Effector memory CD4-positive, alpha-beta T cell (primary cell): ENCODE measurements at places on chromosomes 4 and X.

- no peak for DNase-seq
Measured at GRCh38 chrX:103607364-103608305, at the start of gene TCEAL3. TSS of gene TCEAL3 (plus strand) at chrX:103607963. CDS start at chrX:103609065, 1,102 bp downstream.

DNA sequence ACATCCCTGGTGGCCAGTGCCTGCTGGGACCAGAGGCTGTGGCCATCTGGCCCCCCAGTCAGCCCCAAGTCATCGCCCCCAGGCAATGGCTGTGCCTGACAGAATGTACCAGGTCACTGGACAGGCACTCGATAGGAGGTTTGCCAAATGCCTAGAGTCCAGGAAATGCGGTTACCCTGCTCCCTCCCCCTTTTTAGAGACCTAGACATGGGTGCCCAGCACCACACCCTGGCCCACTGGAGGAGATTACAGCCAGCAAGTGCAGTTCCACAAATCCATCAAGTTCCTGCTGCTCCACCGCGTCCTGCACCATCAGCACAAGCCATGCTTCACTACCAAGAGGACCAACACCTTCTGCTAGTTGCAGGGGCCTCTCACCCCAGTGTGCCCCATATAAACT lies 16.2 kb upstream of the ZFX start:
- no peak for DNase-seq

- no peak for DNase-seq
Measured at GRCh38 chr4:126784966-126785580, 847.7 kb upstream of the INTU start.

DNA sequence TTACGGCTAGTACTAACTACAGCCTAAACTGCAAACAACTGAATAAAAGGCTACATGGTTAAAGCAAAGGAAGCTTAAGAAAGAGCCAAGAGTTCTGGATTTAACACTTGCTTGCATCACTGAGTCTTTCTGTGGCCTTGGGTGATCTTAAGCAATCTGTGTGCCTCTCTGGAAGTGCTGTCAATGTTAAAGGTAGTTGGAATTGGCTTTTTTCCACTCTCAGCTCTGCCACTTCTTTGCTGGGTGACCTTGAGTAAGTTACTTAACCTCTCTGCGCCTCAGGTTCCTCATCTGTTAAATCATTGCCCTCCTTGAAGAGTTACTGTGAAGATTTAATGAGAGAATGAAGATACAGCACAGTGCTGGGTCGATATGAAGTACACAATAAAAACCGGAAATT lies 15.7 kb downstream of the SLC2A9 start:
- DNase-seq, result no peak

DNA sequence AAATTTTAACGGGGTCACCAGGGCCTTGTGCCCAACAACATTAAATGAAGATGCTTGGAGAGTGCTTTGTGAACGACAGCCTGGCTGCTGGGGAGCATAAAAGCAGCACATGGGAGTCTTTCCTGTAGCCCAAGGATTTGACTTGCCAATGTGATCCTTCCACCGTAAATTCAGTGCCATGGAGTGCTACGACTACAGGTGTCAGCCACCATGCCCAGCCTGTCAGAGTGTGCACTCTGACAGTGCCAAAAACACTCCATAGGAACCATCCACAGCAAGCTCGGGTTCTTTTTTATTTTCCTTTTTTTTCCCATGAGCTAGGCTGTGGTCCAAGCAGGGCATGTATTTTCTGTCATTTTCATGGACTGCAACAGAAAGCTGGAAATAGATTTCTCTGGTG lies 156.9 kb downstream of the NLGN4X start:
- DNase-seq, result no peak

GRCh38 chr4:44872246-44872645 lies 145.9 kb upstream of the GNPDA2 start:
- no peak for DNase-seq

DNA sequence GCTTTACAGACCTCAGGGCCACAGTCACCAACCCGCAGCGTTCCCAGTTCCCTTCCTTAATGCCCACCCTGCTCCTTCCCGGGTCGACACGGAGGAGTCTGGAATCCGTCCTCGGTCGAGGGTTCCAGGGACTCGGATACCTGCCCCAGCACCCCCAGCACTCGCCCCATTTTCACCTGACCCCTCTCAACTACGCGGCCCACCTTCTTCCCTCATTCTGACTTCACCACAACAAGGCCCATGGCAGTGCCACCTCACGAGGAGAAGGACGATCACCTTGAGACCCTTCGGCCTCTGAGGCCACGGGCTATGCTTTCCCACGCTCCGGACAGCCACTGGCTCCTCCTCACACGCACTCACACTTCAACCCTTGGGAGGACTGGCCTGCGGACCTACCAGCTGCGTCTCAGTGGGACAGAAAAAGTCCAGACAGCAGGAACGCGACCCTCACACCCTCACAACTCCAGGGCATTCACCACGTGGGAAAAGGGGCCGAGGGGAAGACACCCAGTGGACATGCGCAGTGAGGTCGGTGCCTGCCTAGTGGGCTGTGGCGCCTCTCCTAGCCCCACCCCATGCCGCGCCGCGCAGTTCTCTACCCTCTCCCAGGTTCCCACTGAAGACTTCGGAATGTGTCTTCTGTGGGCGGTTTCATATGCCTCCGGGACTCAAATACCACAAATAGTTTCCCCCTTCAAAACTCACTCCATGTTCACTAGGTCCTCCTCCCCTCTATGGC lies at the start of gene XAGE3:
XAGE3 (minus strand) TSS at position 474 of the 739 bp plus-strand sequence. CDS start 950 bp downstream, outside the sequence.
- no peak for DNase-seq

DNA sequence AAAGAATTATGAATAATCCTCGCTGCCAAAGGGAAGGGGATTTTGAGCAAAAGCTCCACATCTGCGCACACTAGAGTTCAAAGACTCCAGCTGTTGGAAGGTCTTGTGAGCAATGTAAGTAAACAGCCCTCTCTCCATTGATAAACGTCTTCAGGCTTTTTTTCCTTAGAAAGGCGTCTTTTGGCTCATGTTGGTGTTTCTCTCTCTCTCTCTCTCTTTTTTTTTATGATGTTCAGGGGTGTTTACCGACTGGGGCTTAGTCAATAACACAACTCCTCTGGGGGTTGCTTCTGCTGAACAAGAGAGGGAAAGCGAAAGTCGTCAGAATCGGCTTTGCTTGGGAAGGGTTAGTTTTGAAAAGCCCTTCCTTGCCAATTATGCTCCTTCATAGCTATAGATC lies 53.2 kb upstream of the C1QTNF7 start:
- DNase-seq, result no peak

DNA sequence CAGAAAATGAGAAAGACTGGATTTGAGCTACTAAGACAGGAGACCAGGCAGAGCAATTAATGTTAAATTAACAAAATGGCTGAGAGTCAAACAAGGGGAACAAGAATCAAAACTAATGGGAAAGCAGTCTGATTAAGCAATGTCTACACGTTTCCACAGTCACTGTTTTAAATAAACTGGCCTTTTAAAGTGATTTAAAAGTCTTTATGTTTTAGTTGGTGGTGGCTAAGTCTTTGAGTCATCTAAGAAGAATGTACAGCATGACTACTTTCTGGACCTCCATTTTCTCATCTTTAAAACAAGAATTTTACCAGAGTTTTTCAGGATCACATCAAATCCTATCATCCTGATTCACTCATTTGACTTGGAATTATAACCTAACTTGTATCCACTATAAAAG lies 233.8 kb downstream of the ENOX2 start:
- DNase-seq, result no peak

DNA sequence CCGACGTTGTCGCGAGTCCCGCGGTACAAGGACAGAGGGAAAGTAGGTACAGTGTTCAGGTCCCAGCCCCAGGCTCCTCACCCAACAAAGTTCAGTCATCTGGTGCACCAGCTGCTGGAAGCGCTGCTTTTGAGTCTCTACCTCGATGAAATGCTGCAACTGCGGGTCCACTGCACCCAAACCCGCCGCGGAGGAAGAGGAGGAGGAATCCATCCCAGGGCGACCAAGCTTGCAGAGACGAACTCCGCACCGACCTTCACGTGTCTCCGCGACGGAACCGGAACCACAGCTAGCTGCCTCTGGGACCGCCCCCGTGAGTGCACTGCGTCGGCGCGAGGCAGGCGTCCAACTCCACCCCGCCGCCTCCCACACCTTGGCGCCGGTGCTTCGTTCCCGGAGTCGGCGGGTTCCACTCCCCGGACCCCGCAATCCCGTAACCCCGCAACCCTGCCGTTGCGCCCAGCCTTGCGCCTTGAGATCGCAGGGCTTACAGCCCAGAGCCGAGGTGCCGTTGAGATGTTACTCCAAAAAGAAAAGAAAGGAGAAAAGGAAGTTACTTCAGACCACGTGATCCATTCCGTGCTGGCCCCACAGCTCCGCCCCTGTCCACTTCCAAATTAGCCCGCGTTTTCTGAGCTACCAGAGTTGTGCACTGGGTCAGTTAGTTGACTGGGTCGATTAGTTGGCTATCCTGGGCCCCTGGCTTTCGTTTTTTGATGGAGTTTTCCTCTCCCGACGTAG lies at the start of gene TIMM8A:
TIMM8A (minus strand) TSS at position 291 of the 741 bp plus-strand sequence; CDS start at position 213, 78 bp downstream.
- peak; percentile 68 for DNase-seq

GRCh38 chrX:64204252-64204651 lies 1.3 kb downstream of the AMER1 start:
- no peak for DNase-seq

DNA sequence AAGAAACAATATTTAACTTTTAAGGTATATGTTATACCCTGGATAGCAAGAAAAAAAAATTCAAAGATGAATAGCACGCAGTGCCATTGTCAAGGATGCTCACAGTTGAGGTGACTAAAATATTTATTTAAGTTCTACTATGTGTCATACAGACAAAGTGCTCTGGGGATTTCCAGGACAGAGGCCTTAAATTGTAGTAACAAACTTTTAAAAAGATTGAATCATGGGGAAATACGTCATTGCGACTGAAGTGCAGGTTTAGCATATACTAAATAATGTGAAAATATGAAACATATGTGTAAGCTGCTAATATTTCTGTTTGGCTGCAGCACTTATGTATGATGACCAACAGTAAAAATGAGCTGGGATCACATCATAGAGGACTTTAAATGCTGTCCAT lies 748.0 kb upstream of the PCDH7 start:
- DNase-seq, result no peak

GRCh38 chr4:186723292-186724057 lies at the start of gene FAT1:
TSS of gene FAT1 (minus strand) at chr4:186723856. CDS start at chr4:186709827, 14,029 bp downstream.
- no peak for DNase-seq

DNA sequence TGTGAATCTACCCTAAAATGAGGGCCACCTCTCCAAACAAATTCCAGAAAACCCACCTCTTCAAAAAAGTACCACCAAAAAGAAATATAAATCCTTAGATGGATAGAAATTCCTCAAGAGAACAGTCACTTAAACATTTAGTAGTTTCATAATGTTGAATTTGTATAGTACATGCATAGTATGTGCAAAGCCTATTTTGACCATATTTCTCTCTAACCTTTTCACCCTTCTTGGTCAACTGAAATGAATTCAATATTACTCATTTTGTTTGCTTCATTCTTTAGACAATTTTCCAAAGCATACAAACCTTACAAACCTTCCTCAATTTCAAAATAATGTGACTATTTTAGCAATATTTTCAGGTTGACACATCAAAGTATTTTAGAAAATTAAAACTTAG lies 4.1 kb downstream of the RHOXF1 start:
- DNase-seq, result no peak

DNA sequence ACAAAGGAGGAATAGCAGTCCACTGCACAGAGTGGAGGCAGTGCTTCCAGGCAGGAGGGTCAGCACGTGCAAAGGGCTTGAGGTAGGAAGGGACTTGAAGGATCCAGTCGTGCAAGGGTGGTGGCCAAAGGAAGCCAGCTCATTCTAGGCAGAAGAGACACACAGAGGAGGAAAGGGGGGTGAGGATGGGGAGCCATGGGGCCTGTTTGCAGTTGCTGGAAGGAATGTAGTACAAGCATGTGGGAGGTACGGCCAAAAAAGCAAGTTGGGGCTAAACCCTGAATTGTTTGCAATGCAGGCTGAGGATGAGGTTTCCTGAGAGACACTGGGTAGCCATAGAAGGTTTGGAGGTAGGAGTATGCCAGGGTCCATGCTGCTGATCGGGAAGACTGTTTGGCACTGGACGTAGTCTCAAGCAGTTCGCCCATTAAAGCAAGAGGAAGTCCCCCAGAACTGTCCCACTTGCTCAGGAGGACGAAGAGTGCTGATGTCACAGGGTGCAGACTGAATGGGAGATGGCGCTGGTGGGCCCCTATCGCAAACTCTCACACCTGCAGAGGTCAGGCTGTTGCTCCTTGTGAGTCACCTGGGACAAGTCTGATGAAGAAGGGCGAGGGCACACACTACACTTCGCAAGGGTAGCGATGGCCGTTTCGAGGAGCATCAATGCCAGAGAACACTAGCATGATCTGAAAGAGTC lies 9.1 kb upstream of the MAN2B2 start:
- no peak for DNase-seq

GRCh38 chr4:109989618-109990017 lies 76.9 kb downstream of the EGF start:
- DNase-seq, result no peak

- peak; percentile 55 for DNase-seq
Measured at GRCh38 chr4:10106421-10107039, 10.1 kb downstream of the WDR1 start.

- DNase-seq, result no peak
Measured at GRCh38 chrX:18961686-18962085, 22.2 kb downstream of the PHKA2 start.
